ENCODE measurements at places on chromosomes 1 and 21.

- DNase-seq = peak; percentile 28
These were observed 6.1 kb downstream of the NPL start for GRCh38 chr1:182795563-182796228.

DNA sequence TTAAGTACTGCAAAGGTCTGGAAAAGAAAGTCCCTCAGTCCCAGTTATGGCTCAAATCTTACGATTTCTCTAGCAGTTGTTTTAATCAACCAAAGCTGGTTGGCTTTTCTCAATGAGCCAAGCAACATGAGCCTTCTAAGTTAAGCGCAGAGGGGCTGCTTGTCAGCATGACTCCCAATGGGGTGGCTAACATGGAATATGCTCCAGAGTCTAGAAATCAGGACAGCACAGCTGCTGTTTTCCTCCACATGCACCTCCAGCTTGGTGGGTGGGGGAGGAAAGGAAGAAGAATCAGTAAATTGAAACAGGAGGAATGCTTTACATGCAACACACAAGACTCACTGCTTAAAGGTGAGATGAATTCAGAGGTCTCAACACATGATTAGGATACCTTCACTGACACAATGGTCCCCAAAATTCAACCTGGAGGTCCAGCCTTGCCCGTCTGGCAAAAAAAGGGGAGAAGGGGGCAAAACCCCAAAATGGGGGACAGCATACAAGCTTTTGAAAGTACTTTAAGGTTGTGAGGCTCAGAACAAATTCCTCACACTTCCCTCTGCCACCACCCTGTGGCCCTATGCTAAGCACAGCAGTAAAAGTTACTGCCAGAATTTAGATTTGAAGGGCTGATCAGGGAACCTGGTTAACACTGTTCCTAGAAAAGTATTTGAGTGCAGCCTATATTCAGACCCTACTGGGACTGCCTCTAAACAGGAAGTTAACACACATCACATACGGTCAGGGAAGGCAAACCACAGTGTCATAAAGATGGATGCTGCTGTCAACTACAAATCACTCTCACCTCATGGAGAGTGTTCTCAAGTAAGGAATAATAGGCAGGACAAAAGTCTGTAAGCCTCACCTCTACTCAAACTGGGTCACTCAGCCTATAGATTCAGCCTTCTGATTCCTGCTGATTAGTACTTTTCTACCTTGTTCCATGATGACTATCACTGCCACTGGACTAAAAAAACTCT is 2.6 kb downstream of the GATAD2B start:
- peak; percentile 15 for DNase-seq

DNA sequence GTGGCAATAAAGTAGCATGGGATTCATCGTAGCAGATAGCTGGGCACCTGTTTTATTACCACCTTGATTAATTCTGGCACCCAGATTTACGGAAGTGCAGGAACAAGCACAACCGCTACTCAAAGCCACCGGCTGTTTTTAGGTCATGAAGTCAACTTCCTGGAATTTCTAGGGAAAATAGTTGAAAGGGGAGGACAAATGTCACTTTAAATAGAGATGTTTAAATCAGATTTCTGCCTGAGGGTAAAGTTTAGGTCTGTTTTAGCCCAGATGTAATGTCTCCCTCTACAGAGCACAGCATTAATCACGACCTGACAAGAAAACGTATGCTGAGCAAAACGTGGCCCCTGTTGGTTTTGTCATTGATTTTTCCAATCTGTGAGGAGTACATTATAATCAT is 8.0 kb downstream of the ADGRL2 start:
- DNase-seq = peak; percentile 14

- DNase-seq = no peak
These were observed 20.4 kb downstream of the PRPF38A start for GRCh38 chr1:52424813-52425212.

- no peak for DNase-seq
These were observed 60.5 kb downstream of the TBX15 start for GRCh38 chr1:118927427-118928187.
